ENCODE measurements at places on chromosomes 1 and 21.

DNA sequence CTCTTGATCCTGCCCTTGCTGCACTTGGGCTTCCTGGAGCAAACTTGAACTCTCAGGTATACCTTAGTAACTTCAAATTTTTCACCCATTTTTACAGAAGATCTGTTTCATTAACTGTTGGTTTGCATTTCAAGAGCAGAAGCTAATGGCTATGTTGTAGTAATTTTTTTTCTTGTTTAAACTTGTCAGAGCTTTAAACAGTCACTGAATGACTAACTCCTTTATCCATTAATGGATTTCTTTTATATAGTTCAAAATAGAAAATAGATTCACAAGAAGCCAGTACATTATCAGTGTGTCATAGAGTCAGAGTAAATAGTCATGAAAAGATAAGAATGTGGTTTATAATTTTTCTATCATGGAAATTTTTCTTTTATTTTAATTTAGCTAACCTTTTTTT is 13.6 kb downstream of the SRSF11 start:
- no peak for DNase-seq

DNA sequence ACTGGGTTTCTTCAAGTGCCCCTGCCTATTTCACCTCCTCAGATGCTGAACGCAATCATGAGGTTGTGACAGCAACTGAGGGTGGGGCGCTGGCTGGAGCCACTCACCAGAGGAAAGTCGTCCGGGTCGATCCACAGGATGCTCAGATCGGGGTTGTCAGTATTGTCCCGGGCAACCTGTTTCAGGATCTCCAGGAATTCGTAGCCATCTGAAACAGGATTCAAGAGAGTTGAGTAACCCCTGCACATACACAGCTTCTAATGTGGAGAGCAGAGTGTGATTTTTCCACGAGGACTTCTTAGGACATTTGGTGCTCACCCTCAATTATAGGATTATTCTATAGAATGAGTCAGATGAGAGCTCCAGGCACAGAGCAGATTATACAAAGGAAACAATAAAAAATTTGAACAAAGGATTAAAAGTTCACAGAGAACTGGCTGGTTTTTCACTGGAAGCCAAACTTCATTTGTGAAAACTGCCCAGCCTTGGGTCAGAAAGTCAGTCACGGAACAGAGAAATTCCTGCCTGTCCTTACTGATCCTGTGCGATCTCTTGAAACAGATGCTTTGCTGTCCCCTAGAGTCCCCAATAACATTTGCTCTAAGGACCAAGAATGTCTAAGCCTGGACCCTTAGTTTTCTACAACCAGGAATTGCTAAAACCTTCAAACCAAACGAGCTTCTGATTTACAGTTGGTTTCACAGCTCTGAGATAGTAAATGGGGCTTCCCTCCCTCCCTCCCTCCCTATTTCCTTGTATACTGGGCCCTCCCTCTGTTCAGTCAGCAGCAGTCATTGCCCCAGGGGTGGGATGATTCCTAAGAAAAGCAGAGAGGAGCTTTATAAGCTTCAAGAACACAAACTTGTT is 63.2 kb downstream of the CASQ2 start:
- DNase-seq: peak; percentile 45

GRCh38 chr1:179366093-179366800 is 476 bp downstream of the AXDND1 start:
- DNase-seq: no peak

DNA sequence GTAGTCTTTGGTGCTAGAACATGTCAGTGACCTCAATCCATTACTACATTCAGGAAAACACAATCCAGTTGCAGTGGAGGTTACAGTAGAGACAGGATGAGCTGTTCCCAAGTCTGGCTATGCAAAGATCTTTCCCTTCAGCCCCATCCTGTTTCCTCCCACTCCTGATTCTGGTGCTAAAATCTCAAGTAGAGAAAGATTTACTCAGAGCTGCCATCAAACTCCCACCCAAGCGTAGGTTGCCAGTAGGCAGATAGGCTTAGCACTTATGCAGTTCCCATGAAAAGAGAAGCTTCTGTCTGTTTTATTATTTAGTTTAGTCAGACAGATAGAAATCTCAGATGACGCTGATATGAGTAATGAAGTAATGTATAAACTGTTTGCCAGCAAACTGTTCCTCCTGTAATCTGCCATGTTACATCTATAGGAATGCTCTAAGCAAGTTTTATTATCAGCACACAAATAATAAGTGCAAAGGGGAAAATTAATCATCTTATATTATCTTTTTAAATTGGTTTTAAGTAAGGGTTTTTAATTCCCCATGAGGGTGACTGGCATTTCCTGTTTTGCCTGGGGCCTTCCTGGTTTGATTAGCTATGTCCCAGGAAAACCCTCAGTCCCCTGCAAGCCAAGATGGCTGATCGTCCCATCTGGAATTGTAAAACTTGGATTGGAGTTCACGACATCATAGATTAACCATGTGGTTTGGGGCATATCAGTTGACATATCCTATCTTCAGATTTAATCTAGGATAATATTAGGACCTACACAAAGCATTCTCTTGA is 188.3 kb upstream of the PALMD start:
- DNase-seq: no peak

DNA sequence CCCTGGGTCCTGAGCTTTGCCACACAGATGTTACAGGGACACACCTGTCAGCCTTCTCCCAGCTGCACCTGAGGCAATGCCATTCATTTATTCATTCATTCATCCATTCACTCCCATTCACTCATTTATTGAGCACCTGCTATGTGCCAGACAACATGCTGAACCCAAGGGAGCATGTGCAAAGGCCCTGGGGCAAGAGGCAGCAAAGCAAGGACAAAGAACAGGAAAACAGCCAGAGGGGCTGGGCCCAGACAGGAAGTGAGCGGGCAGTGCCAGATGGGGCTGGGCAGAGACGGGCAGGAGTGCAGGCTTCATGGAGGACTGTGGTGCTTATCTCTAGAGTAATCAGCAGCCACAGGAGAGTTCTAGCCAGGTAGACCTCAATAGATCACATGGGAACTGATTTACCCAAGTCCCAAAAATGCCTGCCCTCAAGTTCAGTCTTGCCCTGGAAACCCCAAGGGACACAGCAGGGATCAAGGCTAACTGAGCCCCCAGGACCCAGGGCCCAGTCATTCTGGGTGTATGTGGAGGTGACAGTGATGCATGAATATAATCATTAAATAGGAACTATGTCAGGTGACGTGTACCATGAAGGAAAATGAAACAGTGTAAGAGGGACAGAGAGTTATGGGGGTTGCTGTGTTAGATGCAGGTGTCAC is 530.3 kb downstream of the MATN1 start:
- DNase-seq: no peak

GRCh38 chr1:227225715-227226346 is 92.5 kb downstream of the CDC42BPA start:
- no peak for DNase-seq

- no peak for DNase-seq
These were observed 20.4 kb downstream of the CENPF start for GRCh38 chr1:214623430-214623829.

GRCh38 chr1:21693732-21694131 is 24.6 kb upstream of the RAP1GAP start:
- DNase-seq: no peak

DNA sequence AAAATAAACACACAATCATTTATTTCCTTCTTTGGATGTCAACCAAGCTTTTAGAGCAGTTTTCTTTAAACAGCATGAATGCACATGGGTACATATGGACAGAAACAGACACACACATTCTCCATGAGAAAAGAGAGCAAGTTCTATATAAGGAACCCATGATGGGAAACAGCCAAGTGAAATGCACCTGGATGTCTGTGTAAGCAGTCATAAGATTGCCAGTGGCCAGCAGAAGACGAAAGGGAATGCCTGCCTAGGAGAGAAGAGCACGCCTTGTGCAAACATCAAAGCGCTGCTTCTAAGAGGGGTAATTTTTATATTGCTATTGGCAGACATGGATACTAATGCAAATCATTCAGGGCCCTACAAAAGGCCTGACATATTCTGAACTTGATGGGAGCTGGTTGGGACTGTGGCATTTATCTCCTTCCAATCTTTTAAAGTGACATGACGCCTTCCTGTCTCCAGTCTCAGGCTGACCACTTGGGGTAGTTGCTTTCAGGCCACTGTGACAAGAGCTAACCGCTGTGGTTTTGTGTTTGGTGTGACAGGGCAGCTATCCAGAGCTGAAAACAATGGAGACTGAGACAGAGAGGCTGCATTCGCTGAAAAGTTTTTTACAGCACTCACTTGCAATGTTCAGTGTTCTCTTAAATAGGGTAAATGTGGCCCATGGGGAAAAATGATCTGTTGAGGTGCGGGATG is 75.0 kb upstream of the DPT start:
- no peak for DNase-seq

- no peak for DNase-seq
These were observed at the start of gene TNFRSF18 for GRCh38 chr1:1206376-1206965. TNFRSF18 (minus strand) TSS chr1:1206592; CDS start chr1:1206571, 21 bp downstream.

DNA sequence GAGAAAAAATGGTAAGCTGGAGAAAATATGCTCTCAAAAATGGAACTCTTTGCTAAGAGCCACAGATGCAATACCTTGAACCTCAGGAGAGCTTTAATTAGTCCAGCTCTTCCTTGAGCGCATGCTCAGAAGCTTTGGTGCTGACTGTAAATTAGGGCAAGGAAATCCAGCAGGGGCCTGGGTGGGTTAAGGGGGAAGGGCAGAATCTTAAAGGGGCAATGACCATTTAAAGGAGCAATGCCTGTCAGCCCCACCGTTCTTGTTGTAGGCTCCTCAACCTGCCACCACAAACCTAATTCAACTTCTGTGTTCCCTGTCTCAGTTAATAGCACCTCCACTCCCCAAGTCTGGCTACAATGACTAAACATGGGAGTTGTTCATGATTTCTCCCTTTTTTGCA is 6.8 kb upstream of the SLC22A15 start:
- DNase-seq: peak; percentile 64

GRCh38 chr1:183444243-183444642 is 26.1 kb upstream of the NMNAT2 start:
- DNase-seq: no peak

- DNase-seq: no peak
These were observed 8.0 kb upstream of the DCAF6 start for GRCh38 chr1:167928457-167928852.

DNA sequence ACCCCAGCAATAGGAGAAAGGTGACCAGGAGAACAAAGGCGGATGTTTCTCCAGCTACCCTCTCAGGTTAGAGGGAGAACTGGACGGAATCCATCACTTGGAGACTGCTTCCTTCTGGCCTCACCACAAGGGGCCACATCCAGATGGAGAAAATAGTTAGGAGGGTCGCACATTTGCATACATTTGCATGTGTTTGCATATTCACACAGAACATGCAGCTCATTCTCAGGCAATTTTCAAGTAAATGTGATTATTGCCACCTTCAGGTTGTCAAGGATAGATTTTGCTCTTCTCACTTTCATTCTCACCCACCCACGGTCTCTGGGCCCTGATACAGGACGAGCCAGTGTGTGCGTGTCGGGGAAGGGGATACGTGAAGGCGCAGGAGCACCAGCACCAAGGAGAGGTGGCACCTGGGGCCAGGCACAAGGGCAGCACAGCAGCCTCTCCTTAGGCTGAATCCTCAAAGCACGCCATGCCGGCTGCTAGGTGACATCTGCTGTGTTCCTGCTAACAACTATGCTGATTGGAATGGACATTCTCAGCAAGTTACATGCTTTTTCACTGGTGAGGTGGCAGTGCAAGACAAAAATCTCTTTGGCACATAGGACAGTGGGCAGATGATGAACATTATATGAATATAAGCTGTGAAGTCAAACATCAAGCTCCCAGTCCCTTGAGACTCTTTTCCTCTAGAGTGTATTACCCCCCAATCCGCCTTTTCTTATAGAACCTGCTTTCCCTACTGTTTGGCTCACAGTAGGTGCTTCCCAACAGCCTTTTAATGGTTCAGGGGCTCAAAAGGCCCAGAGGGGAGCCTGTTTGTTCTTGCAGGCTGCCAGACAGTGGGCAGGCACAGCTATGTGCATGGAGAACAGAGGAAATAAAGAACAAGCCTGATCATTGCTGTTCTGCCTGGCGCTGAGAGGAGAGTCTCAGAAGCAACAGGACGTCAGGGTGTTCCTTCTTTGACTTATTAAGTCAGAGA is 14.3 kb downstream of the ACKR1 start:
- DNase-seq: no peak

DNA sequence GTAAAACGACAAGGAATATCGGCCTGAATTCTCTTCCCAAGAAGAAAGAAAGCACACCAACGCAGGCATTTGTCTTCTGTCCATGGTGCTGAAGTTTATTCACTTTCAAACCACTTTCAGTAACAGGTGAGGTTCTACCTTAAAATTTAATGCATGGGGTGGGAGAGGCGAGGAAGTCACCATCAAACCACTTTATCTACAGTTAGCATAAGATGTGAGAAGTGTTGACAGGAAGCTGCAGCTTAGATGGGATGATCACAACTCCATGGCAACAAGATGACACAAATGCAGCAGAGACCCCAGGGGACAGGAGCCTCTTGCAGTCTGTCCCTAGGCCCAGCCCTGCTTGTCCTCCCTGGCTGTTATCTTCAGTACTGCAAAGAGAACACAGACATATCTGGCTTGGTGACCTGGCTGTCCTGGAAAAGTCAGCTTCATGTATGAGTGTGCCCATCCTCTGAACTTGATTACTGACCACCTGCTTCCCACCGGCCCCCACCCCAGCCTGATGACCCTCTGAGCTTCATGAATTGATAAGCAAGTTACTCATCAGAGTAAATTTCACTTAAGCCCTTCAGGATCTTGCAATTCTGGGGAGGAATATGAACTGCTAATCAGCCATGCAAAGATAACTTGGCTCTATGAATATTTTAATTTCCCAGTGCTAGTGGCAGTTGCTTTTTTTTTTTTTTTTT is 1.8 kb downstream of the NPPA start:
- no peak for DNase-seq

Measured in SK-MEL-5 (cell line).